Esophagus squamous epithelium (tissue), 5 donors: ENCODE measurements at places on chromosomes 2 and 18.

DNA sequence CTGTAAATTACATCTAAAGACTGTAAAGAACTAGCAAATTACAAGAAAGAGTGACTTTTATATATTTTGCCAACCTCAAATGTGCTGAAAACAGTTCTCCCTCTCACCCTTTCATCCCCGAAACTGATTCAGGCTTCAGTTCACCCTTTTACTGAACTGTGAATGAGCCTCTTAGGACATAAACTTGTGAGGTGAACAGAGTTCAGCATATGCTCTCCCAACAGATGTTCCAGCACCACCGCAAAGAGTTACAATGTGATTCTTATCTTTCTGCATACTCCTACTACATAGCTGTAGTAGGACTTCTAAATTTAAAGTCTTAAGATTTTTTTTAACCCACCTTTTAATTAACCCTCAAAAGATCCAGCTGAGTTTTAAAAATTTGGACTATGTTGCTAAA is 1.2 kb upstream of the ZCCHC2 start:
- no peak for DNase-seq

DNA sequence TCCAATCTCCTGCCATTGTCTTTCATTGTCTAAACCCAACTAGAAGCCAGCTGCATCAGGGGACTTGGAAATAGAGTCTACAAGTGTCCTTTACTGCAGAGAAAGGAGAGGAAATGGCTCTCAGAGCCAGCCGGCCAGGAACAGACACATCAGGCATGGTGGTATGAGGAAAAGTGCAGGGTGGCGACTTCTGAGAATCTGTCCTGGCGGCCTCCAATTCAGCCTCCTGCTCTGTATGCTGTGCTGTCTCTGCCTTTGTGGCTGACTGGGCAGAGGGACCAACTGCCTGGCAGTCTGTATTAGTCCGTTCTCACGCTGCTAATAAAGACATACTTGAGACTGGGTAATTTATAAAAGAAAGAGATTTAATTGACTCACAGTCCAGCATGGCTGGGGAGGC is 36.8 kb upstream of the AQP4 start:
- no peak for DNase-seq

- DNase-seq, result no peak
Measured at GRCh38 chr18:68740966-68741365, 26.1 kb upstream of the TMX3 start.

- no peak for DNase-seq
Measured at GRCh38 chr18:67875060-67875459, 358.5 kb upstream of the DSEL start.

DNA sequence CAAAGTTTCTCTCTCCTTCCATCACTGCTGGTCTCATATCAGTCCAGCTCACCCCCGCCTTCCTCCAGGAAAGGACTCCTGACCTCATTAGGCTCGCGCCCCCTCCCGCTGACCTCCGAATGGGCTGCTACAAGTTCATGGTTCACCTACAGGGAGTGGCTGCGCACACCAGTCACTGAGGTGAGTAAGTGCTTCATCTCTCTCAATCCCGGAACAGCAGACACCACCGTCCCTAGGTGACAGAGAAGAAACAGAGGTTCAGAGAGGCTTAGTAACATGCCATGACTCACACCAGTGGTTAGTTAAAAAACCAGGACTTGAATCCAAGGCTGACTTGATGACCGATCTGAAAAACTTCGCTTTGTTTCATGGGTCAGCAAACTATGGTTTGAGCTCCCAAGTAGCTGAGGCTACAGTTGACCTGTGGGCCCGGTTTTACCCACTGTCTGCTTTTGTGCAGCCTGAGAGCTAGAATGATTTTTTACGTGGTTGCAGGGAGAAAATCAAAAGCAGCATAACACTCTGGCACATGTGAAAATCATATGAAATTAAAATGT is 42.0 kb downstream of the ZFP36L2 start:
- no peak for DNase-seq

DNA sequence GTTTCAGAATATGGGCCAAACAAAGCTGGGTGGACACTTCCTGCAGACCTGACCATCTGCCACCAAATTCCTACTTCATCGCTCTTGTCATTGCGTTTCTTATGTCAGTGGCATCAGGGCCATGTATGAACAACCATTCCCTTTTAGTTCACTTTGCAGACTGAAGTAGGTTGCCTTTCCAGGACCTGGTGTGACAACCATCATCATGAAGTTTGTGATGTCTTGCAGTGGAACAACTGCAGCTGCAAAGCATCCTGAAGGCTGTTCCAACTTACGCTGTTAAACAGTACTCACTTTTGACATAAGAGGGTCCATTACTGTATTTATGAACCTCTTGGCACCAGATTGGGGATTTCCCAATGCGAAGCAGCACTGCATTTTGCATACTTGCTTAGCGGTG is 511.6 kb downstream of the ARHGAP15 start:
- DNase-seq, result no peak
